ENCODE measurements at places on chromosomes 3 and 15. TPM values are rescaled to one million over a fixed set of nuclear protein-coding genes. Genes with fewer than 3 reads are reported as not detected.
A peak's percentile ranks its signal among the peaks of the same experiment; 100 is the strongest.

Gene GPR176
- total RNA-seq = not detected

GRCh38 chr3:45642731-45643152 lies 46.5 kb upstream of the SACM1L start:
- DNase-seq = no peak
- no peaks in the 10 kb centered on the region for H3K27me3 ChIP-seq
- peaks cover 30% of the 10 kb centered on the region for H3K36me3 ChIP-seq
- no peaks in the 10 kb centered on the region for H3K4me1 ChIP-seq

- H3K36me3 ChIP-seq = peaks cover 5% of the 10 kb centered on the region
- no peaks in the 10 kb centered on the region for H3K4me1 ChIP-seq
- H3K27me3 ChIP-seq = no peaks in the 10 kb centered on the region
- H3K4me3 ChIP-seq = no peak overlapping the region
- DNase-seq = no peak
- H3K27ac ChIP-seq = no peak overlapping the region
These were observed 82.3 kb downstream of the LRIG1 start for GRCh38 chr3:66418475-66418931.

DNA sequence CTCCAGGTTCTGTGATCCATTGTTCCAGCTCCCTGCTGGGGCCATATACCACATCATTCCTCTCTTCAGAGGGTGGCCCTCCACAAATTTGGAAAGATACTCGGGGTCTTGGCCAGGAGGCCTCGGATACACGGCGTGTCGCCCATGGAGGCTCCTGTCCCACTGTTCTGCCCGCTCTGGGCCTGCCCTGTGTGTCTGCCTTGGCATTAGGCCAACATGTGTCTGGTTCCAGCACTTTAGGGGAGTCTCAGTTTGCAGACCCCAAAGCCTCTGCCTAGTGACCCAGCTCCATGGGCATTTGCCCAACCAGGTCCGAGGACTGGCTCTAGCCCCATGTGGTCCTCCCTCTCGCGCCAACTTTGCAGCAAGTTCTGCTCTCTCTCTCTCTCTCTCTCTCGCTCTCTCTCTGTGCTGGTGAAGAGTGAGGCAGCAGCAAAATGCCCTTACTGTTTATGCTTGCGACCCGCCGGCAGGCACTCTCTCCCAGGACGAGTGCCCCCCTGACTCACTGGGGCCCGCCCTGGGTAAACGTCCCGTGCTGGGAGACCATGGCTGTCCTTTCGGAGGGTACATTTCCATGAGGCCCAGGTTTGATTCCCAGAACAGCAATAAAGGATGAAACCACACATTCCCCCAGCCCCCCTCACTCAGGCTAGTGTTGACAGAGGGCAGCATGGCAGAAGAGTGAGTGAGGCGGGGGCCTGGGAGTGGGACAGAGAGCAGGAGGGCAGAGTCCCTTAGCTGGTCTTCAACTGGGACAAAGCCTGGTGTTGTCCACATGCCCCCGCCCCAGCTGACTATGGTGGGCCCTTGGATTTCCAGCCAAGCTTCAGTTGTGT lies 77.9 kb downstream of the ISG20 start:
- H3K36me3 ChIP-seq = no peaks in the 10 kb centered on the region
- no peak for DNase-seq
- no peak overlapping the region for H3K27ac ChIP-seq
- no peaks in the 10 kb centered on the region for H3K27me3 ChIP-seq

Gene FBXO40
- total RNA-seq = not detected

DNA sequence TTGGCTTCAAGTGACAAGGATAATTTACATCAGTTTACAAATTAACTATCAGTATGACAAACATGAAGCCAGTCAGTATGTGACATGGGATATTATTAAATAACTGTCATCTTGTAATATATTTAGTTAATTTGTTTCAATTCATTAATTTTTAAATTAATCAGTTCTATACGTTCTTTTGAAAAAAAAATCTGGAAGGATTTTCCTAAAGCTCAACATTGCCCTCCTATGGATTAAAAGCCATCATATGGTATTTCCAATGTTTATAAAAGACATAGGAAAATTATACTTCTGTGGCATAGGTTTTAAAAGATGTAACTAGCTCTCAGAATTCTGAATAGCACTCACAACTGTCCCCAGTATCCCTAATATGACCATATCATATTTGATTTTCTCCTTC lies 134.4 kb downstream of the PLOD2 start:
- no peaks in the 10 kb centered on the region for H3K27me3 ChIP-seq
- H3K4me1 ChIP-seq = no peaks in the 10 kb centered on the region
- no peak for DNase-seq
- no peak overlapping the region for H3K27ac ChIP-seq
- no peak overlapping the region for H3K4me3 ChIP-seq

DNA sequence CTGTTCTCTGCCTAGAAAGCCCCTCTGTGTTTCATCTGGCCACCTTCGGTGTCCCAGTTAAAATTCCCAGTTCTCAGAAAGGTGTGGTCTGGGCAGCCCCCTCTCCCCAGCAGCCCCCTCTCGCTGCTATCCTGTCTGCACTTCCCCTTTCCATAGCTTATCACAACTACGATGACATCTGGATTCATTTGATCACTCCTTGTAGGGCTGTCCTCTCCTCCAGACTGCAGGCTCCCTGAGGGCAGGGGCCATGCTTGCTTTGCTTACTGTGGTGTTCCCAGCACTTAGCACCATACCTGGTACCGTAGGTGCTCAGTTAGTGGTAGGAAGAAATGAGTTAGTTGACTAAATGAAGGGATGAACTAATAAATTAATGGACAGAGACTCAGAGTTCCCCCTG lies 26.3 kb upstream of the GOLGA6C start:
- no peak overlapping the region for H3K4me3 ChIP-seq
- H3K27me3 ChIP-seq = no peaks in the 10 kb centered on the region
- no peak overlapping the region for H3K27ac ChIP-seq
- no peaks in the 10 kb centered on the region for H3K36me3 ChIP-seq
- DNase-seq = no peak

Gene IL17RB
- total RNA-seq = not detected

Gene ADAMTS7
- 1.0 TPM for total RNA-seq

GRCh38 chr3:107045791-107046190 lies 331.4 kb upstream of the CCDC54 start:
- no peaks in the 10 kb centered on the region for H3K4me1 ChIP-seq
- H3K27ac ChIP-seq = no peak overlapping the region
- no peak for DNase-seq
- no peaks in the 10 kb centered on the region for H3K27me3 ChIP-seq
- no peak overlapping the region for H3K4me3 ChIP-seq

Gene MAP1A
- total RNA-seq = 1.4 TPM

Gene HIGD2B
- not detected for total RNA-seq

Gene CPLX3
- total RNA-seq = 0.16 TPM

GRCh38 chr15:70023769-70024491 lies 73.8 kb downstream of the TLE3 start:
- H3K27ac ChIP-seq = peak overlapping the region; percentile 16
- no peaks in the 10 kb centered on the region for H3K36me3 ChIP-seq
- no peak for DNase-seq
- peaks cover 22% of the 10 kb centered on the region for H3K4me1 ChIP-seq

All from T-cell (primary cell).